ENCODE measurements at places on chromosomes 1 and 21.

GRCh38 chr1:51928896-51929295 lies 50.4 kb upstream of the NRDC start:
- no peak for DNase-seq

- DNase-seq: no peak
Observed at GRCh38 chr1:20124456-20125057, 5.2 kb upstream of the PLA2G2D start.

DNA sequence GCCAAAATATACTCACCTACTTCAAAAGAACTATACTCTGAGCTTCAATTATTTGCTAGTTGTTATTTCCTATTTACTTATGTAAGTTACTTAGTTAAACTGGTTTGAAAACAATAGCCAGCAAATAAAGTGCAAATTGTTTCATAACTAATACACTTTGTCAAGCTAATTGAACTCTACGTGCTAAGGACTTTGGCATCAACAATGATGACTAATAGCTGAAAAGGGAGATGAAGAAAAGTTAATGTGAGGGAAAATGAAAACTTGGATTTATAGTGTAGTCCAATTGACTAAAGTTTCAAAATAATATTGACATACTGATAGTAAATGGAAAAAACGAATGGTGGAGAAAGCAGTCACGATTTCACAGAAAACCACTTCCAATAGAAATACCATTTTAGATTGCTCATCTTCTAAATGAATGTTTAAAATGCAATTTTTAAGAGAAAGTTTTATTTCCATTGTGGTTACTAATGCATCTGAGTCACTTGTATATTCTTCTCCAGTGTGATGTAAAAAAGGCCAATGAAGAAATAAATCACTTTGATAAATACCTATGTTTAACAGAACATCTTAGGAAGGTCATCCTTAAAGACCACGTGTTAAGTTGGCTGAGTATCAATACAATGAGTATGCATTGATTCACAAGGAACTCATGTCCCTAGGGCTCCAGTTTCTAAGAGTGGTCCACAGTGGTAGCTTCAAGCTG lies 455.2 kb downstream of the LTN1 start:
- DNase-seq: no peak

DNA sequence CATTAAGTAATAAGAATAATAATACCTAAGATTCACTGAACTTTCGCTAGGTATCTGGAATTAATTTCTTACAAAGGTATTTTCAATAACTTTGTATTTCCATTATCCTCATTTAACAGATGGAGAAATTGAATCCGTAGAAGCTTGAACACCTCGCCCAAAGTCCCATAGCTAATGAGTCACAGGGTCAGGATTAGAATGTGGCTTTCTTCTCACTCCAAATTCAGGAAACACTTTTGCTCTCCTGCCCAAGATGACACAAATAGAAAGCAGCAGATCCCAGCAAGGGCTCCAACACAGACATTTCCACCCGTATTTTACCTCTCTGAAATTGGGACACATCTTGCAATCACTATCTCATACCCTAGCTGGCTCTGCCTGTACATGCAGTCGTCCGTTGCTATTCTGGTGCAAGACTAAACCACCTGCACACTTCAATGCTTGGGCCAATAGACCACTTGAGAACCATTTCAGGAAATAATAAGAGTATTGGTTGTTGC lies 125.9 kb upstream of the GREM2 start:
- DNase-seq: no peak
